ENCODE measurements at places on chromosomes 16 and 17.

DNA sequence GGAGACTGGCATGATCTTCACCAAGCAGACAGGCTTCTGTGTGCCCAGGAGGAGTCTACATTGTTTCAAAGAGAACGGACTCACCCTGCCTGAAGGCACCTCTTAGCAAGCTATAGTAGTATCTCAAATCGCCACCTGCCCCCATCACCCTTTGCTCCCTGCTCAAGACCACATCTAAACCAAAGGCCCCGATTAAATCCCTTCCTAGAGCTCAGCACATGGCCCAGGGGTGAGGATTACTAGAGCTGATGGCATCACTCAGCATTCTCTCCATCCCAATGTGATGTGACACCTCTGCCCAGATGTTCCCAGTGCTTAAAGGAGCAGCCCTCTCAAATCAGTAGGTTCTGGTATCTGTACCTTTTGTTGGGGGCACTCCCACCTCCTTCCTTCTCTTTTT, 8.0 kb upstream of the CDC42EP4 start:
- DNase-seq, result no peak

GRCh38 chr17:82087961-82088837, 9.8 kb downstream of the FASN start:
- no peak for DNase-seq

DNA sequence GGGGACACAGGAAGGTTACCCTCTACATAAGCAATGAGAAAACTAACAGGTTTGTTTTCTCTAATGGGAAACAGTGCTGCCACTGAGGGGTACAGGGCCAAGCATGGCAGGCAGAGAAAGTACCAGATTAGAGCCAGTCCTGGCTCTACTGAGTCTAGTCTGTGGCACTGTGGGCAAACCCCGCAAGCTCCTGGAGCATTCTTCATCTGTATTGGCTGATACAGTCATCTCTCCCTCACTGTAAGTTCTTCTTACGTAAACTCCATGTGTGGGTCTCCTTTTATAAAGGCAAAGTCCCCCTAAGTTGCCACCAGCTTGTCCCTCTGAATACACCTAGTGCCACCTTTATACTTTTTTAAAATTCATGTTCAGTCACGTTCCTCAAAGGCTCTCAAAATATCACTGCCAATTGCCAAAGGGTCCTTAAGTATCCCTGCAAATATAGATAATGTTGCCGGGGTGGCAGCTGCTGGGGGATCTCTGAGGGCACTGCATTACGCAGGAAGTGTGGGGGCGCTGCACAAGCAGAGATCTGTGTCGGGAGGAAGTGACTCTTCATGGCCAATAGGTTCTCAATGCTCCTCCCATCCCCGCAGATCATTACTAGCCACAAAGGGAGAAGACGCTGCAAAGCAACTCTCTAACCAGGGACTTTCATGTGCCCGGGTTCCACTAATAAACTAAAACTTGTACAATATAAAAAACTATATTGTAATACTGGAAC, 18.8 kb downstream of the XPO6 start:
- DNase-seq, result peak; percentile 25

DNA sequence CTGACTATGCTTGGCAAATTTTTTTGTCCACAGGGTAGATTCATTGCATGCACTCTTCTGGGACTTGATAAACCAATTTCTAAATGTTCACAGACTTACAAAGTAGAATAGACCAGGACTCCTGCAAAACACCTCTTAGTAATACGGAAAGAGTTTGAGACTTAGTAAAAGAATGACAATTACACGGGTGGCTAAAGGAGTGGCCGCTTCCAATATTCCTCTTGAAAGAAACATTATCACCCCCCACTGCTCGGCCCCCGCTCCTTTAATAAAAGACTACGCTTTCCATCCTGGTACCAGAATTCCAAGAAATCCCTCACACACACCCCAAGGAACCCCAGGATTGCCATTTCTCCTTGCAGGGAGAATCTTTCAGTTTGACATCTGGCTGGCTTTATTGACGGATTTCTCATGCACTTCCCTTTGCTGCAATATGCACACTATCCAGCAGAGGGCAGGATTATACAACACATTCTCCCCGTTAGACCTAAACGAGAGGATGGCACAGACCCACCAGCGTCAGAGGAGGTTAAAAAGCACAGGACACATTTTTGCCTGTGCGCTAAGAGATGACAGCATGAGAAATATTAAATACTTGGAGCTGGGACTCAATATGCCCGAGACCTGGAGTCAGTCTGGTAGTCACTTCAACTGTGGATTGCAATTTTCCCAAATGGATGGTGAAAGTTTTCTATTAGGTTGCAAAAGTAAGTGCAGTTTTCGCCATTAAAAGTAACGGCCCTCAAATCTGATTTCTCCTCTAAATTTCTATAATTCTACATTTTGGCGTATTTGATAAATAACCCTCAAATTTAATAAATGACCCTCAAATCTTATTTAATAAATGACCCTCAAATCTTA, 46.6 kb upstream of the NUDT7 start:
- DNase-seq, result no peak

- no peak for DNase-seq
Measured at GRCh38 chr16:78147911-78148401, 48.5 kb downstream of the WWOX start.

GRCh38 chr17:57343717-57344116, 87.4 kb downstream of the MSI2 start:
- DNase-seq, result no peak

DNA sequence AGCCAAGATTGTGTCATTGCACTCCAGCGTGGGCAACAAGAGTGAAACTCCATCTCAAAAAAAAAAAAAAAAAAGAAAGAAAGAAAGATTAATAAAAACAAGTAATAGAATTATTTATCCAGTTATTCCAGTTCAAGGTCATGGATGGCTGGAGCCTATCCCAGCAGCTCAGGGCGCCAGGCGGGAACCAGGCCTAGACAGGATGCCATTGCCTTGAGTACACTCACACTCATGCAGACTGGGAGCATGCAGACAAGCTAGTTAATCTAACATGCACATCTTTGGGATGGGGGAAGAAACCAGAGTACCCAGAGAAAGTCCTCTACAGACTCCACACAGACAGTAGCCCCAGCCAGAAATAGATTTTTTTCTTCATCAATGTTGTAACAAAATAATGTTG, 17.9 kb downstream of the PDP2 start:
- no peak for DNase-seq

DNA sequence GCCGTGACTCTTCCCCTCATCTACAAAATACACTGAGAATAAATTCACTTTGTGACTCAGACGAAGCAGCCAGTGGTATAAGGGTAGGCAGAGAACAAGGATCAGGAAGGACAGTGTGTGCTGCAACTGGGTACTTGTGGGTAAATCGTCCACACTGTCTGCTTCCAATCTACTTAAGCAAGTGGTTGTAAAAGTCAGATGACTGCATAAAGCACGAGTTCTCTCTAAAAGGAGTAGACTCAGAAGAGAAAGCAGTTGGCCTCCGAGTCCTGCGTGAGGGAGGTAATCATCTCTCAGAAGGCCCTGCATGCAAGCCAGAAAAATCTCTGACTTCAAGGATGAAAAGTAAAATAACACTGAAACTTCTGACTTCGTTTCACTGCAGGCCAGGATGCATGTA, 43.1 kb downstream of the ANKFY1 start:
- DNase-seq, result no peak

DNA sequence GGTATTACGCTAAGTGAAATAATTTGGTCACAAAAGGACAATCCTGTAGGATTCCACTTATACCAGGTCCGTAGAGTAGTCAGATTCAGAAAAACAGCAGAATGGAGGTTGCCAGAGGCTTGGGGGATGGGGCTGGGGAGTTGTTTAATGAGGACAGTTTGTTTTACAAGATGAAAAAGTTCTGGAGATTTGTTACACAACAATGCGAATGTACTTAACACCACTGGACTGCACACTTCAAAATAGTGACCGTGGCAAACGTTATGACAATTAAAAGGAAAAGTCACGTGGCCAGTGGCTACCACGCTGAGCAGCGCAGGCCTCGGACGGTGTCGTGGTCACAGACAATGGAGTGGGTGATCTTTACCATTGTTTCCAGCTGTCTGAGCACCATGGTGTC, 338.1 kb downstream of the SEC14L1 start:
- DNase-seq, result no peak

DNA sequence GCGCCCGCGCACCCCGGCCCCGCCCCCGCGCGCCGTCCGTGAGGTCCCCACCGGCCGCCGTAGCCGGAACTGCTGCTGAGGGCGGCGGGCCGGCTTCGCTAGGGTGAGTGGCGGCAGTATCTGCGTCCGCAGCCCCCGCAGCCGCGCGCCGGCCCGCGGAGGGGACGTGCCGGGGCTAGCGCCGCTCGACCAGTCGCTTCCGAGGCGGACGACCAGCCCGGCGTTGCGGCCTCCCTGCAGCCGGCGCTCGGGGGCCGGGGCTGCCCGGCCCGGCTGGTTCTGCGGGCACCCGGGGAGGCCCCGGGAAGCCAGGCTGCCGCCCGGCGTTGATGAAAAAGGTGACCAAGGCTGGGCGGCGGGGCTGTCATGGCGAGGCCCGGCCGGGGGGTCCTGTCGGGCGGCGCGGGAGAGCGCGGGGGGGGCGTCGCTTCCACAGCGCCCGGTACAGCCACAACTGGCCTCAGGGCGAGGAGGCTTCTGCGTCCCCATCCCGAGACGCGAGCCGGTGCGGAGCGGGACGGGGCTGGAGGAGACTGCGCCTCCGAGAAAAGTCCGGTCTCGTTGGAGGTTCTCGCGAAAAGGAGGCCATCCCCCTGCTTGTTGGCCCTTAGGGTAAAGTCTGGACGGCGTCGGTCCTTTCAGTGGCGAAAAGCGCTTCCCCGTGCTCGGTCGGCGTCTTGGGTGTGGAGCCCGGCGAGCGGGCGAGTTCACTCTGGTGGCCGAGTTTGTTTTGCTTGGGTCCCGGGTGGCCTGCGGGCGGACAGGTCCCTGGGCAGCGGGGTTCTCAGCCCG, at the start of gene CRAMP1:
Gene CRAMP1, plus strand, starts transcription at position 41 of the 792 bp plus-strand sequence. CDS start 2,280 bp downstream, outside the sequence.
- no peak for DNase-seq

GRCh38 chr17:62193249-62193648, 128.2 kb upstream of the MED13 start:
- no peak for DNase-seq

DNA sequence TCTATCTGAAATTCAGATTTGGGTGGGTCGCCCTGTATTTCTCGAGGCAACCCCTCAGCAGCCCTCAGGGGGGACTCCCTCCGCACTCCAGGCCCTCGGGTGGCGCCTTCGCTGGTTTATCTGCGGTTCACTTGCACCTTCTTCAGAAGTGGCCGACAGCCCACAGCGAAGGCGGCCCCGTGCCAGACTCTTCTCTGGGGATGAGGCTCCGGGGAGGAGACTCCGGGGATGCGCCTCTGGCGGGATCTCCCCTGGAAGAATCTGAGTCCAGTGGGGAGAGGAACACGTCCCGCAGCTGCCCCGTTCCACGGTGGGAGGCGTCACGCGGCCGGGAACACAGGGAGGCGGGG, 63.9 kb upstream of the DNAJA2 start:
- DNase-seq, result no peak

GRCh38 chr17:61436995-61437704, 15.1 kb upstream of the TBX4 start:
- DNase-seq, result no peak

GRCh38 chr16:75821117-75821516, 94.8 kb upstream of the CPHXL start:
- no peak for DNase-seq

DNA sequence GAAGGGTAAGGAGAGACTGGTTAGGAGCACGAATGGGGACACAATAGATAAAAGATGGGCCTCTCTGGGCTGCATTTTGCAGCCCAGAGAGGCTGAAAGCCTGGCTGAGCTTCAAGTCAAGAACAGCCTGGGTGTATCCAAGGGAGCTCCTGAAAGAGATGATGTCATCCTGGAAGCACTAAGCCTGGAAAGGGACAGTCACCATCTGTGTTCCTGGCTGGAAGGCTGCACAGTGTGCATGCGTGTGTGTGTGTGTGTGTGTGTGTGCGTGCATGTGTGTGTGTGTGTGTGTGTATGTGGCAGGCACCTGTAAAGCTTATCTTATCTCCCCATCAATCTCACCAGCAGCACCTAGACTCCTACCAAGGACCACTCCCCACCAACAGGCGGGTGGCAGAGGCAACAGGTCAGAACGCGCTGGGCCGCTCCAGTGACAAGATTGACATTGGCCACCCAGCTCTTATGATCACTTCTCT, 44.1 kb downstream of the COG7 start:
- no peak for DNase-seq

- DNase-seq, result no peak
Measured at GRCh38 chr17:53548252-53548651, 274.5 kb upstream of the KIF2B start.

GRCh38 chr17:82280537-82280936, 7.0 kb upstream of the CSNK1D start:
- no peak for DNase-seq

DNA sequence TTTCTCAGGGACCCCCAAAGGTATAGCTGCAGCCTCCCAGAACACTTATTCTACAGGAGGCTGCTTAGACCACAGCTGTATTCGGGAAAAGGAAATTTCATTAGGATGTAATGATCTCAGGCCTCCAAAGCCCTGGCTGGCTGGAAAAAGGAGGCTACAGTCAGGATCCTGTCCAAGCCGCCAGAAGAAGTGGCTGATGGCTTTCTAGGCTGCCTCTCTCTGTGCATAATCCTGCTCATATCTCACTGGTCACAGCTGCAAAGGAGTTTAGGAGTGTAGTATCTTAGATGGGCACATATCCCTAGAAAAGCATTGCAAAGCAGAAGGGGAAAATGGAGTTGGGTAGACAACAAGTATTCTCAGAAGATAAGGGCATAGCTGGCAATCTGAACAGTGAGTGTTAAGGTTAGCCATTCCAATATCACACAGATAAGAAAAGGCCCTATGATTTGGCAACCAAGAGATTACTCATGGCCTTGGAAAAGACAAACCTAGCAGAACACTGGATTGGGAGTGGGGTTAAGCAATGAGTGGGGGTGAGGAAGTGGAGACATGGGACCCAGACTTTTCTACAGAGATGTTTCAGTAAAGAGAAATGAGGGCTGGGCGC, 26.0 kb upstream of the PRKCA start:
- no peak for DNase-seq

GRCh38 chr17:64773836-64774761, 112.0 kb upstream of the SMURF2 start:
- no peak for DNase-seq

DNA sequence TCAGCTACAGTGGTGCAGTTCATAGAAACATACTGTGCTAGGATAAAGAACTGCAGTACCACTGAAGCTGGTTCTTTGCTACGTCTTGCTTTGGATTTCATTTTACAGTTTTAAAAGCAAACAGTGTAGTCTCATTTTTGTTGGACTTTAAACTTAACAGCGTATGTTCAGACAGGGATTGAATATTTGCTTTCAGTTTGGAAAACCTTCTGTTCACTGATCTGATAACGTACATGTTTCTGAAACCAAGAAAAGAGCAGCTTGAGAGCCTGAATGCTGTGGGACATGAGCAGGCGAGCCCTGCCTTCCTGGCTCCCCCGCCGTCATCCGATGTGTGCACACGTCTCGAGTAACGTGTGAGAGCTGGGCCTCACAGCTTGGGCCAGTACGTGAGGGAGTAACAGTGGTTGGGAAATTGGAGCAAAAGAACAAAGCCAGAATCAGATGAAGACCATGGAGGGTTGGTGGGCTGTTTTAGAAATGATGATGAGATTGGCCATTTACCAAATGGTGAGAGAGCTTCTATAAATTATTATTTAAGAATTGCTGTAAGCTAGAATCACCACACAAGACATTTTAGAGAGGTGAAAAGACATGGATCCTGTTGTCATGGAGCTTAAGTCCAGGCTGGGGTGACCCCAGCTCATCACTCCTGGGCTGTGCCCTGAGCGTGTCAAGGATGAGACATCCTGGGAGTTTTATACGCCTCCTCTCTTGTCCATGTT, 20.8 kb upstream of the CLEC18C start:
- no peak for DNase-seq

GRCh38 chr16:89161763-89162713, 9.5 kb upstream of the CDH15 start:
- DNase-seq, result no peak
